T-helper 1 cell (primary cell): ENCODE measurements at places on chromosomes 4 and X.
A peak's percentile ranks its signal among the peaks of the same experiment; 100 is the strongest.

DNA sequence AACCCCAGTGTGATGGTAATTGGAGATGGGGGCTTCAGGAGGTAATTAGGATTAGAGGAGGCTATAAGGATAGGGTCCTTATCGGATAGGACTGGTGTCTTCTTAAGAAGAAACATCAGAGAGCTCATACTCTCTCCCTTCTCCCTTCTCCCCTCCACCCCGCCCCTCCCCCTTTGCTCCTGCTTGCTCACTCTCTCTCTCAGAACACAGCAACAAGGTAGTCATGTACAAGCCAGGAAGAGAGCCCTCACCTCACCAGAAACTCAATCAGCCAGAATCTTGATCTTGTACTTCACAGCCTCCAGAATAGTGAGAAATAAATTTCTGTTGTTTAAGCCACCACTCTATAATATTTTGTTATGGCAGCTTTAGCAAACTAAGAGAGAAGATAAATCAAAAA is 4.5 kb downstream of the DDX60L start:
- no peak for DNase-seq

DNA sequence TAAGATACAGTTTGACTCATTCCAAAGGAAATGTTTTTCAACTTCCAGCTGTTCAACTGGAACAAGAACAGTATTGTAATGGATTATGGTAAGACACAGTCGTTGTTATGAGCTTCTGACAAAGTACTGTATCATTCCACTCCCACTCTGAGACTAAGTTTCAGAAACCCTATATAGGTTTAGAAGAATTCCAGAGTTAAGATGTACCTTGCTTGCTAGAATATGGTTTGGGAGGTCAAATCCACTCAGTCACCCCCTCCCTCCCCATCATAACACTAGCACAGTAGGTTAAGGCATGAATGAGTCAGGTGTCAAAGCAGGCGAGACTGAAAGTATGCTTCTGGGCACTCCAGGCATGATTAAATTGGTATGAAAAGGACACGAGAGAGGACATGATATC is 339.7 kb downstream of the DMD start:
- no peak for DNase-seq

GRCh38 chrX:40778861-40779575 is 43.7 kb upstream of the MED14 start:
- no peak for DNase-seq

GRCh38 chrX:96861218-96861617 is 22.5 kb upstream of the RPA4 start:
- DNase-seq = no peak

- no peak for DNase-seq
These were observed 205.3 kb downstream of the TLL1 start for GRCh38 chr4:166078383-166078782.

GRCh38 chr4:76434901-76435527 is at the start of gene SHROOM3:
Gene SHROOM3, plus strand, starts transcription at chr4:76435229. Its CDS starts 824 bp downstream, at chr4:76436053.
- no peak for DNase-seq

- no peak for DNase-seq
These were observed 104.9 kb downstream of the ARHGAP10 start for GRCh38 chr4:147836807-147837206.

GRCh38 chrX:151974336-151975227 is at the start of gene GABRE:
Gene GABRE, minus strand, starts transcription at chrX:151974676. Its CDS starts 51 bp downstream, at chrX:151974625.
- no peak for DNase-seq

DNA sequence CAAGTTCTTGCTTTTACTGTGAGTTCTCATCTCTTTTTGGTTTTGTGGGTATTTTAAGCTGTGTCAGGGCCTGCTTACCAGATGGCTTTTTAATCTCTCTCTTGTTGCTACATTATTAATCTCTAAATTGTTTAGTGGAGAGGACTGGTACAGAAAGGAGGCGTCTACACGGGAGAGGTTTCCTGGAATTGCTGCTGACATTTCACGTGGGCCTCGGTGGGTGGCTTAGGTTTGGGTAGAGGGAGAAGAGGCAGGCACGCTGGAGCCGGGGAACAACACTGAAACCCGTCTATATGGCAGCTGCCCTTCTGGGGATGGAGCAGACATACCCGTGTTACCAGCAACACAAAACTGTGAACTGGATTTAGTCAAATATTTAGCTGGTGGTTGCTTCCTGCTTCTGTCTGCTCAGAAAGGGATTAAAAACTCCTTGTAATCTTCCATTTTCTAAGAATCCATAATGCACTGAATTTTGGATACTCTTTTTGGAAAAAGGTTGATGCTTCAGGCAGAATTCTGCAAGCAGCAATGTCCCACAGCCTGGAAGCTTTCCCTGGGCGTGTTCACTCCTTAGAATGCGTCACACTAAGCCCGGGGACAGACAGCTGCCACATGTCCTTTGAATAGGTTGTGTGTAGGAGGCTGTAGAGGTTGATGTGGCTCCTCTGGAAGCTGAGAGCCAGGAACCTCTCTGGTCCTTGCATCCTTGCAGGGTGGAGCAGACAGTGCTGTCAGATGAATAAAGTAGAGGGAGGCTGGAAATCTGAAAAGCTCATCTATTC is 199.8 kb upstream of the GATB start:
- no peak for DNase-seq

DNA sequence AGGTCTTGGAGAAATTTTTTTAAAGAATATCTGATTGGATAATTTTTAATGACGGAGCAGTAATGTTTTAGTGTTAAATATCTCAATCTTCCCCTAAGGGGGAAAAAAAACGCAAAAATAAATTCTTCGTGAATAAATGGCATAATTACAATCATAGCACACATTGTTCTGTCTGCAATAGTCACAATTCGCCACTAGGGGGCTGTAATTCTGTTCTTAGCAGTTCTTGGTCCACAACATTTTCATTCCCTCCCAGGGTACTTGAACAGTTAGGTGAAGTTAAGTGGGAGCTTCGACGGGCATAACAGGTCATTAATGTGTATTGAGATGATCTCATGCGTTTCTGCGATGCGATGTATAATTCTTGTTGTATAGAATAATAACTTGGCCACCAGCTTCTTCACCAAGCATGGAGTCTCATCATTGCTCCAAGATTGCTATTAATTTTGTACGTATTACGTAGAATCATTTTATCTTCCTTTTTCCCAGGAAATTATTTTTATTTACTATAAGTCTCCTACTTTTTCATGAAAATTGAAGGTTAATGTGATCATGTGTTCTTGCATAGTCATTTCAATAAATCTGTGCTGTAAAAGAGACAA is 27.2 kb downstream of the HTR2C start:
- peak; percentile 11 for DNase-seq

DNA sequence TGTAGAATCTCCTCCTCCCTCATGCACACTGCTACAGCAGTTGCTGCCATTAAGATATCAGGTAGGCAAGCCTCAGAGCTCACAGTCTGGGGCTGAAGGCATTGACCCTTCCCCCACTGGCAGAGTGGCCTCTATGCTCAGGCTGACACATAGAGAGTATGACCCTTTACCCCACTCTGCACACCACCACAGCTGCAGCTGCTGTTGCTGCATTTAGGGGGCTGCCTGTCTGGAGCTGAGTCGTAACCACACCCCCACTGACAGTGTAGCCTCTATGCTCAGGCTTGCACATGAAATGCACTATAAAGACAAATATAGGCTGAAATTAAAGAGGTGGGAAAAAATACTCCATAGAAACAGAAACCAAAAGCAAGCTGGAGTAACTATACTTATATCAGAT is 289.3 kb upstream of the PABPC4L start:
- no peak for DNase-seq

DNA sequence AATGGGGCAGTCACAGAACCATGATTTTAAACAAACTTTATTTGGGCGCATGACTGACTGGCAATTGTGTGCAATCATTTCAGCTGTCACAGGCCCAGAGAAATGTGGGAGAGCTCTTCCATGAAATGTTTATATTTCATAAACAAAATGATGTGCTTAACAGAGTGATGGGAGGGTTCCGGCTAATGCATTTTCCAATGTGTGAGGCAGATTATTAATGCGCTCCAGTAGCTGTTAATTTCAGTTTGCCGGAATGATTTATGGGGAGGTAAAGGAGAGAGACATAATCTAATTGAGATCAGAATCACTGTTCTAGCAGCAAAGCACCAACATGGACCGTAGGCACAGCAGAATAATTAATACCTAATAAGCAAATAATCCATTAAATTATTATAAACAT is 55.6 kb downstream of the NKX6-1 start:
- no peak for DNase-seq

GRCh38 chr4:111977419-111977965 is 167.8 kb upstream of the FAM241A start:
- no peak for DNase-seq

DNA sequence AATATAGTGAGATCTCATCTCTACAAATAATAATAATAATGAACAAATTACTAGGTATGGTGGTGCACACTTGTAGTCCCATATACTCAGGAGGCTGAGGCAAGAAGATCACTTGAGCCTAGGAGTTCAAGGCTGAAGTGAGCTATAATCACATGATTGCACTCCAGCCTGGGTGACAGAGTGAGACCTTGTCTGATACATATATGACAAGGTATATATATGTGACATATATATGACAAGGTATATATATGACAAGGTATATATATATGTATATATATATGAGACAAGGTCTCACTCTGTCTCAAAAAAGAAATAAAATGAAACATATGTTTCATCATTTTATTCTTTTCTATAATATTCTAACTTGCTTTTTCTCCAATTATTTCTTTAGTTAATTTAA is 278.1 kb upstream of the TET2 start:
- no peak for DNase-seq

GRCh38 chrX:20330545-20330944 is 63.8 kb upstream of the RPS6KA3 start:
- no peak for DNase-seq

DNA sequence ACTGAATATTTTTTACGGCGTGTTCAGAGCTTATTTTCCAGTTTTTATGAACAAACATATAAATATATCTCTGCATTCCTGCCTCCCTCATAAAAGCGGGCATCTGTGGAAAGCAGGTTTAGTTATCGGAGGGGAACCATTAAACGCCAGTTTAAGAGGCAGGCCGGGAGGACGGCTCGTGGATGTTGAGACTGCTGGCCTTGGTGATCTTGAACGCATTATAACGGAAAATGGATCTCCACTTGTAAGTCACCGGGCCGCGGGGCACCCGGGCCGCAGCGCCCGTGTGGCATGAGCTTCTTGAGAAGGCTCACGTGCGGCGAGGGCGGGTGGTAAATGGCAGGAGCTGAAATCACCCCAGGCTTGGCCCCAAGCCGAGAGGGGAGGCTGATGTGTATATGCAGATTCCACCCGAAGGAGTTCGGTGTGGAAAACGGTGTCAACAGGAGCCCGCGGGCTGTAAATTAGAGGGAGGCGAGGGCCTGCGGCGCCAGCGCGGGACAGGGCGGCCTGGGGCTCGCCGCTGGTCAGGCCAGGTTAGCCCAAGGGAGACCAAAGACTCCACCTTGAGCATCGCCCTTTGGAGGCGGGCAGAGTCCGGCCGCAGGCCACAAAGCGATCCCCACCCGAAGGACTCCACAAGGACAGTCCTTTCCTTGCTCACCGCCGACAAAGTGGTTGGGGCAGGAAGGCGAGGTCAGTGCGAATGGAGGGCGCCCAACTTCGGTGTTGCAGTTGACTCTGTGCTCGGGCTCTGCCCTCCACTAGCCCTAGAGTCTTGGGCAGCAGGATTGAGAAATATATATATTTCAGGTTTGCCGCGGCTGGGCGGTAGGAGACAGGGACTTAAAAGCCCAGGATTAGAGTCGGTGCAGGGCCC is 1.3 kb upstream of the HAND2 start:
- DNase-seq = no peak

DNA sequence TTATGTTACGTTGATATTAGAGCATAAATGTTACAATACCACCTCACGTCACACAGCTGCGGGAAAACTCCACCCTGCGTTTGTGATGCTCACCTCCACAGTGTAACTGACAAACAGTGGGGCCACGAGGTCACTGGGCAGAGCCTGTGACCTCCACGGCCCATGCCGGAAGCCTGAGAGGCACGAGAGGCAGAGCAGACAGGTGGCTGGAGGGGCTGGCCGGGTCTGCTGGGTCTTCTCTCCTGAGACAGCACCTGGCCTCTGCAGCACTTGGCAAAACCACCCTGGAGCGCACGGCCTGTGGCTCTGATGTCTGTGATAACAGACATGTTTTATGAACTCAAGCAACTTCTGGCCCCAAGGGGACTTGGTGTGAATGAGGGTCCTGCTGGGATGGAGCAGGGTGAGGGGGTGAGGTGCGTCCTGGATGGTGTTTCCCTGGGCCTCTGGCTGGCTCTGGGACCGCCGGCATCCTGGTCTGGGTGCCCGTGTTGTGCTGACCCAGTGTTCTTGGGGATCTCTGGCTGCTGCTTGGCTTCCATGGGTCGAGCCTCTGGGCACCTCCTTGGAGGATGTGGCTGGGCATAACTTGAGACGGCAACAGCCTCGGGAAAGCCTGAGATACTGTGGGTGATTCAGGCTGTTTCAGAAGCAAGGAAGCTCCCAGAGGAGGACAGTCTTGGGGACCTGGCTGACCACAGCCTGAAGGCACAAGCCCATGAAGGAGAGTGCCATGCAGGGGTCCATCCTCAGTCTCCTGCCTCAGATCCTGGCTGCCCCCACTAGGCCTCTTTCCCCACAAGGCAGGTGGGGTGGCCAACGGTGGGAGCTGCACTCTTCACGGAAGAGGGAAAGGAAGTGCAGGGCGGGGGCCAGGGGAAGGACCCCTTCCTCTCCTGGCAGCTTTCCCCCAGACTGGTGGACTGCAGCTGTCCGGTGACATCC is 19.7 kb downstream of the RNF212 start:
- no peak for DNase-seq
